ENCODE measurements at places on chromosomes 1 and 21. TPM values are rescaled to one million over a fixed set of nuclear protein-coding genes. Genes with fewer than 3 reads are reported as not detected.

The KHDC4 gene
- 55.1 TPM for total RNA-seq

The RAB7B gene
- total RNA-seq, result 0.13 TPM

The HOOK1 gene
- under 0.01 TPM for total RNA-seq

The SMPDL3B gene
- 0.27 TPM for total RNA-seq

The ZBED6 gene
- 56.8 TPM for total RNA-seq

The MAB21L3 gene
- not detected for total RNA-seq

The SETD4 gene
- total RNA-seq, result 18.4 TPM

The ELAVL4 gene
- not detected for total RNA-seq

The ARTN gene
- 0.27 TPM for total RNA-seq

The STIL gene
- total RNA-seq, result 47.2 TPM

The OR2T2 gene
- not detected for total RNA-seq

The SAMD11 gene
- total RNA-seq, result not detected

The COL8A2 gene
- total RNA-seq, result 3.6 TPM

The SHE gene
- 77.0 TPM for total RNA-seq

The ANXA9 gene
- total RNA-seq, result not detected

The BACE2 gene
- total RNA-seq, result 143 TPM

The MYBPH gene
- total RNA-seq, result not detected

The COX20 gene
- total RNA-seq, result 35.1 TPM

The AMY1C gene
- total RNA-seq, result not detected

The CASZ1 gene
- 3.7 TPM for total RNA-seq

The NPR1 gene
- 3.7 TPM for total RNA-seq

The MAGOH gene
- 45.5 TPM for total RNA-seq
